ENCODE measurements at places on chromosomes 7 and 10.

GRCh38 chr10:68666280-68666760 is 54.7 kb upstream of the CCAR1 start:
- DNase-seq = peak; percentile 95

DNA sequence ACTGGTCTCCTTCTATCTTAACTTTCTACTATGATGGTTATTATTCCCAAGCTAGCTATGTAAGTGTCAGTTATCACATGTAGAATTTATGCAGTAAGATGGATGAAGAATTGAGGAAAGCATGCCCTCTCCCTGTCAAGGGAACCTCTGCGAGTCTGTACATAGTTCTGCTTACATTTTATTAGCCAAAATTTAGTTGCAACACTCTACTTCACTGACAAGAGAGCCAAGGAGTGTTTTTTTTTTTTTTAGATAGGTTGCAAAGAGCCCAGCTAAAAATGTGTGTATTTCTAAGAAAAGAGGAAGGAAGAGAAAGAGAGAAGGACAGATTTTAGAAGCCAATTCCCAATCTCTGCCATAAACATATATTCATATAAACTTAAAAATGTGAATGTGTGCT is 357.7 kb upstream of the LRRN3 start:
- DNase-seq = no peak

DNA sequence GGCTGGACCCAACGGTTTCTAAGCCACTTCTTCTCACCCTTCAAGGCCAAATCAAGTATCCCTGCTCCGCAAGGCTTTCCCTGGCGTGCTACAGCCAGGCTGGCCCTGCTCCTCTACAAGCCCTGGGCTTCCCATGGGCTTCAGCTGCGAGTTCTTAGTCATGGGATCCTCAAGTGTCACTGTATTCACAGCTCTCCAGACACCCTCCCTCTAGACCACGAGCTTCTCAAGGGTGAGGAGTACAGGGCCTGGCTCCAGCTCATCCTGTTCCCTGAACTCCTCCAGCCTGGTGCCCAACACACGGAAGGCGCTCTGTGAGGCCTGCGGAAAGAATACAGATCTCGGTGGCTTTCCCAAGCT is 38.8 kb downstream of the FAM53B start:
- no peak for DNase-seq

- no peak for DNase-seq
These were observed 5.8 kb downstream of the SYNPO2L start for GRCh38 chr10:73649876-73650536.

DNA sequence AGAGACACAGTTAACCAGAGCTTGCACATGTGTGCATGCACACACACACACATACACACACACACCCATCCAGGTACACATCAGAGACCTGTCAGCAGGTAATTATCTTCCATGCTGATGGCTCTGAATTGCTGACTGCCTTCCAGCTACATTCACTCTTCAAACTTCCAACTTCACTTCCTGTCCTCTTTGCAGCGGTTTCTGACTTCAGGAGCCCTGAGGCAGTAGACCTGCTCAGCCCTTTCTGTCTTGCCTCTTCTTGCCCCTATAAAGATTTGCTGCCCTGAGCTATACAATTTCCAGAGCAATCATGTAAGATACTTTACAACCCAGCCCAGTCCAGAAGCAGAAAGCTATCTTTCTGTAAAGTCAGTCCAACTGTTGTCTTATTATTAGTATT is 310.2 kb downstream of the FGFR2 start:
- no peak for DNase-seq

DNA sequence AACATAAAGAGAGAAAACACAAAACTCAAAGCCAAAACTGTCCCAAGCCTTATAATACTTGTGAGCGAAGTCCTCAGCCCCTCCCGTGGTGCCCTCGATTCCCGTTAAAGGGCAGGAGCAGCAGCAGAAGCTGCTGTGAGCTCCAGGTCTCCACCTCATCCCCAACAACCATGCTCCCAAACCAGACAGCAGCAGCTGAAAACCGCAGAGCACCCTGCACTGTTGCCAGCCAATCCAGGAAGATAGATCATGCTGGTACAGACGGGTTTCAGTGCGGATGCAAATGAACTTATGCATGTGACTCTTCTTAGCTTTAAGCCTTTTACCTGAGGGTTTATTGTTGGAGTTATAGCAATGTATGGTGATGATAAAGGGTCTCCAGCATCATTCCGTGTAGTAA is 97.9 kb downstream of the DNAJB6 start:
- no peak for DNase-seq

DNA sequence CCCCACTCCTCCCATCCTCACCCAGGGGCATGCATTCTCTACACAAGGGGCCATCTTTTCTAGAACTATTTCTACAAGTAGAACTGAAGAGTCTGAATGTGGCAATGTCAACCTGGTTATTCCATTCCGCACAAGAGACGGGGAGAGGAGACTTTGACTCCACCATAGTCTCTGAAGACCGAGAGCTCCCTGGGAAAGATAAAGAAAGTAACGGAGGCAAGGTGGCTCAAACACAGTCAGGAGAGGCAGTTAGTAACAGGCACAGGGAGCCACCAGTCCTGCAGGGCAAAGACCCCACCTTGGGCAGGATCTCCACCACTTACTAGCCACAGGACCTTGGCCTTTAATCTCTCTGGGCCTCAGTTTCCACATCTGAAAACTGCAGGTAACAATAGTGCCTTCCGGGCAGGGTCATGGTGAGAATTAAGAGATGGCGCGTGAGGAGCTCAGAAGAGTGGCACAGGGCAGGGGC is 100.3 kb downstream of the TNS3 start:
- DNase-seq = no peak

DNA sequence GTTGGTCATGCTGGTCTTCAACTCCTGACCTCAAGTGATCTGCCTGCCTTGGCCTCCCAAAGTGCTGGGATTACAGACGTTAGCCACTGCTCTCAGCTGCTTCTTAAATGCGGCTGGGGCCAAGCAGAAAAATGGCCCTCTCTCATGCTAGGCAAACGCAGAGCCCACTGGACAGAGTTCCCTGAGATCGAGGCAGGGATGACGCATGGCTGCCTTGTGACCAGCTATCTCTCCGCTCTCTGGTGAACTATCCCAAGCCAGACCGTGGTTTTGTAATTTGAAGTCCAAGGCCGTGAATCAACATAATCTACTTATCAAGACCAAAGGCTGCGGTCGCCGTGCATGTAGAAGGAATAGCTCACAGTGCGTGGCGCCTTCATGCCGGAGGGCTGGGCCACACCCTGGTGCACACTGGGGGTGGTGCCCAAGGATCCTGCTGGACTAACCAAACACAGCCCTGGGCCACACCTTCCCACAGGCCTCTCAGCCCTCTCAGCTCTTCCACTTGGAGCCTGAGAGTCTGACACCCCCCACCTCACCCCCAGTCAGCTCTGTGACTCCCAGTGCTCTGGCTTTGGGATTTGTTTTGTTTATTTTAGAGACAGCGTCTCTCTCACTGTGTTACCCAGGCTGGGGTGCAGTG is 88.1 kb upstream of the CUX1 start:
- DNase-seq = peak; percentile 63

DNA sequence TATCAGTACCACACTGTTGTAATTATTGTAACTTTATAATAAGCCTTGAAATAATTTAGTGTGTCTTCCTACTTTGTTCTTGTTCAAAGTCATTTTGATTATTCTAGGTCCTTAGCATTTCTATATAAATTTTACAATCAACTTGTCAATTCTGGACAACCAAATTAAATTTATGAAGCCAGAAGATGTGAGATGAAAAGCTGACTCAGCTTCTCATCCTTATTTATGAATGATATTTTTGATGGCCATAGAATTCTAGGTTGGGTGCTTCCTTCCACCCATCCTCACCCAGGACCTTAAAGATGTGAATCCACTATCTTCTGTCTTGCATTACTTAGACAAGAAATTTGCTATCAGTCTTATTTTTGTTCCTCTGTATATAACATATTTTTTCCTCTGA is 261.1 kb downstream of the GFRA1 start:
- no peak for DNase-seq

GRCh38 chr10:99966306-99966705 is 43.4 kb downstream of the DNMBP start:
- DNase-seq = peak; percentile 90

GRCh38 chr7:112646783-112647182 is 143.4 kb downstream of the TMEM168 start:
- DNase-seq = no peak

GRCh38 chr10:33314811-33315561 is 19.5 kb downstream of the NRP1 start:
- DNase-seq = peak; percentile 59

DNA sequence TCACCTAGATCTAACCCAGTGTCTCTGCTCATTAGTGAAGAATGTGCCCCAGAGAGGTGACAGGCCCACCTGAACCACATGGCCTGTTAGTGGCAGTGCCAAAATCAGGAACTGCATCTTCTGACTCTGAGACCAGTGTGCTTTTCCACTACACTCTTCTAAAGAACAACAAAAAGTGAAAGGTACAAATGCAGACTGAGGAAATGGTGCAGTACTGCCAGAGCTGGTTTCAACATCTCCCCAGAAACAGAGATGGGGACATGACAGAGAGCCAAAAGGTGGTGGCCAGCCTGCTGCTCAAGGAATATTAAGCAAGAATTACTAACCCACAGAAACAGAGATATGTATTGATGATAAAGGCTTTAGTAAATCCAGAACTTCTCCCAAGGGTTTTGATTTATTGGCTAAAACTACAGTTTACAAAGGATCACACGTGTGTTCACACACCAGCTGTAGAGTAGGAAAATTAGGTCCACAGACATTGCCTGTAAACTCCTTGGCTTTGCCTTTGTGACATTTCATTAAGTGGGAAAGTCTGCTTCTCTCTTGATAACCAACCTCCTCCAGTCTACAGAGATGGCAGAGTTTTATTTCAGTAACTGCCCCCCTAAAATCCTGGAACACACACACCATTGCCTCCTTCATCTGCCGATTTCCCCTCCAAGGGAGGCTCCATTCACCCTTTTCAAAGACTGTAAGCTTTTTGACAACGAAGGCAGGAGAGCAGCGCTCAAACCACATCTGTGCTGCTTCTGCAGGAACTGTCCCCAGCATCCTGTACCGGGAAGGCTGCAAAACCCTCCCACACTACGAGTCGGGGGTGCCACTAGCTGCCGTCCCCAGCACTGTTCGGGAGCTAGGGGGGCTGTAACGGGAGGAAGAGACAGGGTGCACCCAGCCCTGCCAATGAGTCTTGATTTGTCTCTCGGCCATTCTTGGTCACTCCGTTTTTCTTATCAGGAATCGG is 29.8 kb downstream of the GSDME start:
- peak; percentile 76 for DNase-seq

GRCh38 chr7:115128154-115128553 is 206.3 kb downstream of the MDFIC start:
- no peak for DNase-seq

GRCh38 chr10:42960491-42960990 is 116.3 kb upstream of the RET start:
- DNase-seq = peak; percentile 19

DNA sequence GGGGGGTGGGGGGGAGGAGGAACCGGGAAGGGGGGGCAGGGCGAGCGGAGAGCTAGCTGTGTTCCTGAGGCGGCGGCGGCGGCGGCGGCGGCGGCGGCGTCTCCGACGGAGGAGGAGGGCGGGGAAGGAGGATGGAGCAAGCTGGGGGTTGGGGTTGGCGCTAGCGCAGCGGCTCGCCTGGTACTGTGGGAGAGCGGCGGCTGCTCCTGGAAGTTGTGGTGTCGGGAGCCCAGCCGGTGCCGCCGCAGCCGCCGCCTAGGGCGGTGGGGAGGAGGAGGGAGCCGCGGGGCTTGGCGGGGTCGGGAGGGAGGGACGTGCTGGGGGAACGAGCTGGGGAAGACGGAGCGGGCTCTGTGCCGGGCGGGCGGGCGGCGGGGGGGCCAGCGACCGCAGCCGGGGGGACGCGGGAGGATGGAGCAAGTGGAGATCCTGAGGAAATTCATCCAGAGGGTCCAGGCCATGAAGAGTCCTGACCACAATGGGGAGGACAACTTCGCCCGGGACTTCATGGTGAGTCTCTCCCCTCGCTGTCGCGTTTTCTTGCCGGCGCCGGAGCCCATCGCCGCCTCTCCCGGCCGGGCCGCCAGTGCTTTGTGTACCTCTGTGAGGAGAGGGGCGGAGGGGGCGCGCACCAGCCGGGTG is at the start of gene PTPN12:
Gene PTPN12 (plus strand): TSS at position 160 of the 642 bp plus-strand sequence. CDS start 252 bp downstream, at position 412.
- DNase-seq = no peak

DNA sequence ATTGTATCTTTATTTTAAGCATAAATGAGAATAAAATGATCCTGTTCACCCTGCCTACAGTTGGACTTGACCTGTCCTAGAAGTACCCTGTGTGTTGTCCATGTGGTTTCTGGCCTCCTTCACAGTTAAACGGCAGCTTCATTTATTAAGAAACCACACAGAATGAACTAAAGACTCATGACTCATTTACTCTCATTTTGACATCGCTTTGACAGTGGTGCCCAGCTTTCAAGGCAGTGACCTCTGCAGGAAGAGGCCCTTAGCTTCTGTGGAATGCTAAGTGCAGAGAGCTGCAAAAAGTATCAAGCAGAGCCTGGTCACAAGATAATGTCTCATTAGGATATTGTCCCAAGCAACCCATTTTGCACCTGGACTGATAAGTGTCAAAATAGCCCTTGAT is 93.4 kb downstream of the AVL9 start:
- DNase-seq = peak; percentile 46

DNA sequence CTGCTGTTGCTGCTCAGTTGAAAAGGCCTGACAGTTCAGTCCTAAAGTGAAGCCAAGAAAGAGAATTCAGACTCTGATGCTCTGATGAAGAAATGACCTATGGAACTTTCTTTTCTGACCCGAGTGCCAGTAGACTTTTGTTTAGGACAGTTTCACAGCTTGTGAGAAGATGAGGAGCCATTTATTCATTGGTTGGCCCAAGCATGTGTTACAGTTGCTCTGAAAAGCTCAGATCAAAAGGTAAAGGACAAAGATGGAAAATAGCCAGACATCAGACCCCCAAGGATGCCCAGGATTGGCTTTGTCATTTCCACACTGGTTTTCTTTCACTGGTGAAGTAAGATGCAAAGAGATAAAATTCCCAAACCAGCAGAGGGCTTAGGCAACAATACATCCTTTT is 149.3 kb upstream of the STK17A start:
- DNase-seq = no peak

GRCh38 chr7:123666492-123666891 is 10.8 kb downstream of the LMOD2 start:
- DNase-seq = no peak

- no peak for DNase-seq
These were observed 125.6 kb upstream of the TBX20 start for GRCh38 chr7:35379481-35379880.

GRCh38 chr7:142612237-142612881 is 136.9 kb upstream of the PRSS1 start:
- no peak for DNase-seq

DNA sequence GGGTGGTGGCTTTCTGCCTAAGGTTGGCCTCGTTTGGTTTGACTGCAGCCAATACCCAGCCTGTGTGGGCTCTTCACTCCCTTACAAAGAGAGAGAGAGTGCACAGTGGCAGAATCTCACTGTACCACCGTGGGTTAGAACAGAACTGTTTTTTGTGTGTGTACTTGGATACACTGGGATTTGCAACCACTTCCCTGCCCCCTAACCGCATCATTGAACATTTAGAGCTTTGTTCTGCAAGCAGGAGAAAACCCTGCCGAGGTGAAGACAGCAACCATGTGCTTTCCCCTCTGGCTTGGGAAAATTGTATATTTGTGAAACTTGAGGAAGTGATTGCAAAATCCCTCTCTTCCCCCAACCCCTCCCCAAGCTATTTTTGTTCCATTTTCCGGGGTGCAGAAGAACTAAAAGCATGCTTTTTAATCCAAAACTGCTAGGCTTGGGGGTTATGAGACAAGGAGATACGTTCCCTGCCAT is 201.2 kb downstream of the TCF7L2 start:
- DNase-seq = no peak
